CD4-positive, alpha-beta T cell treated with Interleukin-4 for 4 hours (primary cell): ENCODE measurements at places on chromosomes 1 and 21.
A peak's percentile ranks its signal among the peaks of the same experiment; 100 is the strongest.

DNA sequence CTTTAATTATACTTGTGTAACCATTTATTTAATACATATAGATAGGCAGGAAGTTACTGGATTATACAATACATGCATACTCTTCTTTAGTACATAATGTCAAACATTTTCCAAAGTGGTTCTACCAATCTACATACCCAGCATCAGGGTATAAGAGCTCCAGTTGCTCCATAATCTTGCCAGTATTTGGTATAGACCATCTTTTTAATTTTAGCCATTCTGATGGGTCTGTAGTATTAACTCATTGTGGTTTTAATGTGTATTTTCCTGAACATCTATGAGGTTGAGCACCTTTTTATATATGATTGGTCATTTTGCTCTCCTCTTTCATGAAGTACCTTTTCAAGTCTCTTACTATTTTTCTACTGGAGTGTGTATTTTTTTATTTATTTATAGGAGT is 32.1 kb downstream of the EBNA1BP2 start:
- no peak for DNase-seq

DNA sequence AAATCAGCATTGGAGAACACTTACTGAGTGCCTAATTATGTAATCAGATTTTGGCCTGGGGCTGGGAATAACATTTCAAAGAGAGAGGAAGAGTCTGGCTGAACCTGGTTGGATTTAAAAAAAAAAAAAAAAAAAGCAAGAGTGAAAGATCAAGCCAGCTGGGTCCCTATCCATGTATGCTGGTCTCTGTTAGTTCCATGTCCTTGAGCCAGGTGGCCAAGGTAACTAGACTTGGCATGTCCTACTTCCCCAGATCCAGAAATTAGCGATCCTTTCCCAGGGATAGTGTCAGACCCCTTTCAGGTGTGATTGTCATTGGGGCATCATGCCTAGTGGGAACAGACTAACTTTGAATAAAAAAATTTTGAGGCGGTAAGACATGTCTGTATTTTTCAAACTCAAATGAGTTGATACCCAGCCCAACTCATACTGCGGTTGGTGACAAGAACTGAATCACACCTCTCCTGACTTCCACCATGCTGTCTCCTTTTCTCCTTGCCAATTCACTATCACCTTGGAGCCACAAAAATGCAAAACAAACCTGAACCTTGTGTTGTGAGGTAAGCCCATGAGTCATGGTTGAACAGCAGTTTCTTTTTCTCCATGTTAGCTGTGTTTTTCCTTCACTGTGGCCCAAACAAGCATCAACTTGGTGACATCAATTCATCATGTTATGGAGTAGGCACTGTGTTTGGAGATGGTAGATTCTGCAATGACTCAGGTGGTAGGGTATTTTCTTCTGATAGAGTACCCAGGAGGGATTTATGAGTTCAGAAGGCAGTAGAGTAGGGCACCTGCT is 24.5 kb upstream of the PPP2R5A start:
- peak; percentile 57 for DNase-seq

- DNase-seq: no peak
Measured at GRCh38 chr1:213381572-213382084, 330.6 kb downstream of the RPS6KC1 start.

- no peak for DNase-seq
Measured at GRCh38 chr1:2086446-2087078, 36.4 kb downstream of the PRKCZ start.

DNA sequence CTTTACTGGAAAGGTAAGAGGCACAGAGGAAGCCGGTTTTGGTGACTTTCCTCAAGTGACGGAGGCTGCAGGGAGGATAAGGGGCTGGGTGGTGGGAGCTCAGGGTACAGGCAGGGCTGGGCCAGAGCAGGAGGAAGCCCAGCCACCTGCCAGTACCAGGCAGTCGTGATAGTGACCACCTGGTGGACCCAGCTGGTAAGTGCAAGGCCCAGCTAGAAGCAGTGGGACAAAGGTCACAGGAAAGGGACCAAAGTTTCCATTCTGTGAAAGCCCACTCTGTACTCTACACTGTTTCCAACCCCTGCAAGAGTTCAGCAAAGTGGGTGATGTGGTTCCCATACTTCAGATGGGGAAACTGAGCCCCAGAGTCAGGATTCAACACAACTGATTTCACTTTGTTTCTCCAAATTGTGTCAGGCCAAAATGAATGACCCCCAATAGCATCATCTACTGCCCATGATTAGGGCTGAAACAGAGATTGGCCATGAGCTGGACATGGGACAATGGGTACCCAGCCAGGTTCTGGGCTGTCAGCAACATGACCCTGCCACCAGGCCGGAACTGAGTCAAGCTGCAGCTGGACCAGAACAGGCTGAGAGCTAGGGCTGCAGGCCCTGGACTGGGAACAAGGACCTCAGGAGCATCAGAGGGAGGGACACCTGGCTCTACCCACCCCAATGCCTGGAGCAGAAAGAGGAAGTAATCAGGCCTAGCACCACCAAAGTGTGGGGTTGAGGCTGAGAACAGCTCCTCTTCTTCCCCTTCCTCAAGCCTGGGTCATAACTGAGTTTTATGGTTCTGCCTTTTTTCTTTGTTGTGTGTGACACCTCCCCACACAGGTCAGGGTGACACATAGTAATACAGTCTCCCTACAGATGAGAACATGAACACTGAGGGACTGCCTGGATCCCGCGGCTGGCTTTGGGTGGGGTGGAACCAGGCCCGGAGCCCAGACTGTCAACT is 50.2 kb downstream of the KCNN3 start:
- no peak for DNase-seq

- no peak for DNase-seq
Measured at GRCh38 chr1:212481438-212481767, 48.7 kb downstream of the NENF start.

DNA sequence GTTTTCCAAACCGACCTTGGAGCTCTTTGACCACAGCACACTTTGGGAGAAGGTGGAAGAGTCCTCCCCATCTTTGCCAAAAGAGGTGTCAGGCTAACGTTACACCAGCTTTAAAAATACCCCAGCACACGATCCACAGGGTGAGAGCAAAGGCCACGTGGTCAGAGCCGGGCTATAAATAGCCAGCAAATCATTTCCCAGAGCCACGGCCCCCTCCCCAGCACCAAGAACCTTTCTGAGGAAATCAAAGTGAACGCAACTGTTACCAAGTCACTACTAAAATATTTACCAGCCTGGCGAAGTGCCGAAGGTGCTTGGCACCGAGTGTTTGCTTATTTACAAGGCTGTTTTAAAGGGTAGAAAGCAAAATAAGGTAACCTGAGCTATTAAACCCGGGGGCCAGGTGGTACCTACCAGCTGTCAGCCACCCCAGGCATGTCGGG is 72.4 kb downstream of the CASZ1 start:
- DNase-seq: no peak

- no peak for DNase-seq
Measured at GRCh38 chr1:111140680-111140967, 601 bp downstream of the CEPT1 start.

GRCh38 chr1:85244271-85245061 is 15.0 kb downstream of the C1orf52 start:
- DNase-seq: no peak

- no peak for DNase-seq
Measured at GRCh38 chr1:12761781-12762180, 11.8 kb upstream of the PRAMEF12 start.

GRCh38 chr1:181126289-181126688 is 37.8 kb downstream of the IER5 start:
- DNase-seq: no peak

- no peak for DNase-seq
Measured at GRCh38 chr1:206986885-206987284, 16.6 kb upstream of the FCAMR start.

DNA sequence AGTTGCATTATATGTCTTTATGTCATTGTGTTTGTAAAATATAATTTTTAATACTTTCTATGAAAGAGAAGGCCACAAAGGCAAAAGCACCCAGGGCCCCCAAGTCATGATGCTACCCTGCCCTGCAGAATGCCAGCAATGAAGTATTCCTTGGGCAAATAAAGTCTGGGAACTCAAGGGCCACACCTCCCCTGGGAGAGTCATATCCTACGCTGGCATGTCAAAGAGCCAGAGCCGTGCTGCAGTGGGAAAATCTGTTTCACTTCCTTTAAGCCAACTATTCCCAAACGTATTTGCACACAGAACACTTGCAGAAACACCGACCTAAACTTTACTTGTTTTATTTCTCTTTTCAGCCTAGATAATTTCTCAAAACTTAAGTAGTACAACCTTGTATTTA is 98.4 kb upstream of the KAZN start:
- no peak for DNase-seq

DNA sequence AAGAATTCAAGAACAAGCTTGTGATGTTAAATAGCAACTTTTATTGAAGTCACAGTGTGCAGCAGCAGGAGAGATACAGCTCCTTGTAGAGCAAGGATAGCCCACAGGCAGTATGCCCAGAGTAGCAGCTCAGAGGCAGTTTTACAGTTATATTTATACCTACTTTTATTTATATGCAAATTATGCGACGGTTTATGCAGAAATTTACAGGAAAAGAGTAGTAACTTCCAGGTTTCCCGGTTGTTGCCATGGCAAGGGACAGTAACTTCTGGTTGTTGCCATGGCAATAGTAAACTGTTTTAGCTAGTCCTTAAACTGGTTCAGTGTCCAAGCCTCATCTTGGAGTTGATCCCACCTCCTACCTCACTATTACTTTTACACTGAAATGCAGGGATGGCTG is 344.6 kb upstream of the LYPLAL1 start:
- DNase-seq: no peak

GRCh38 chr1:54766726-54767125 is 2.4 kb upstream of the PARS2 start:
- no peak for DNase-seq

GRCh38 chr1:156128308-156128653 is 13.8 kb downstream of the LMNA start:
- DNase-seq: no peak
